Activated naive CD4-positive, alpha-beta T cell treated with anti-CD3 and anti-CD28 coated beads, Interleukin-2, amount 50 U/mL, for 72 hours (primary cell): ENCODE measurements at places on chromosomes 5 and 9.

GRCh38 chr9:123863164-123863855 lies 66.6 kb downstream of the DENND1A start:
- no peak for DNase-seq

GRCh38 chr5:8340739-8341344 lies 471.9 kb downstream of the MTRR start:
- DNase-seq, result no peak

DNA sequence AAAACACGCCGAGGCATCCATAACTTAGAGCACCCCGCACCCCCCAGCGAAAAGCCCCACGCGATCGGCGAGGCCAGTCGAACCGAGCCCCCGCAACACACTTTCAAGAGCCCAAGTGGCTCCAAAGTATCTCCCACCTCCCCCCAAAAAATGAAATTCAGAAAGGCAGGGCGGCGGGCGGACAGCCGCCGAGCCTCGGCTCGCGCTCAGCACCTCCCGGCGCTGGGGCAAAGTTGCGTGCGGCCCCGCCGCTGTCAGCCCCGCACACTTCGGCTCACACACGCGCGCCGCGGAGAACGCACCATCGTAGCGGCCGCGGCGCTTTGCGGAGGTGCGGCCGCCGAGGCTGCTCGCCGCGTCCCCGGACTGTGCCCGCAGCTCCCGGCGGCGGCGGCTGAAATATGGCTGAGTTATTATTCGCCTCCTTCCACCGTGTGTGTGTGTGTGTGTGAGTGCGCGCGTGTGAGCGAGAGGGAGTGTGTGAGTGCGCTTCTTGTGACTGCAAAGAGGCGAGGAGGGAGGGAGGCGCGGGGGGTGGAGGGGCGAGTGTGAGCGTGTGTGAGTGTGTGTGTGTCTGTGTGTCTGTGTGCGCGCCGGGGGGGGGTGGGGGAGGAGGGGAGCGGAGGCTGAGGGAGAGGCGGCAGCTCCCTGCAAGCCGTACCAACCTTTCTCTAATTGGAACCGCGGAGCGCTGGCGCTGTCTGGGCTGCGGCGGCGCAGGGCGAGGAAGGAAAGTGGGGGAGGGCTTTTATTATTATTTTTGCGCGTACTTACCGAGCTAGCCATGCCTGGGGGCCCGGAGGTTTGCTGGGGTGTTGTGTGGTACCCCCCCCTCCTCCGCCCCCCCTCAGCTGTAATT lies 599 bp downstream of the MLLT3 start:
- DNase-seq, result peak; percentile 47

- DNase-seq, result no peak
Observed at GRCh38 chr5:117337064-117337749, 762.6 kb upstream of the SEMA6A start.

DNA sequence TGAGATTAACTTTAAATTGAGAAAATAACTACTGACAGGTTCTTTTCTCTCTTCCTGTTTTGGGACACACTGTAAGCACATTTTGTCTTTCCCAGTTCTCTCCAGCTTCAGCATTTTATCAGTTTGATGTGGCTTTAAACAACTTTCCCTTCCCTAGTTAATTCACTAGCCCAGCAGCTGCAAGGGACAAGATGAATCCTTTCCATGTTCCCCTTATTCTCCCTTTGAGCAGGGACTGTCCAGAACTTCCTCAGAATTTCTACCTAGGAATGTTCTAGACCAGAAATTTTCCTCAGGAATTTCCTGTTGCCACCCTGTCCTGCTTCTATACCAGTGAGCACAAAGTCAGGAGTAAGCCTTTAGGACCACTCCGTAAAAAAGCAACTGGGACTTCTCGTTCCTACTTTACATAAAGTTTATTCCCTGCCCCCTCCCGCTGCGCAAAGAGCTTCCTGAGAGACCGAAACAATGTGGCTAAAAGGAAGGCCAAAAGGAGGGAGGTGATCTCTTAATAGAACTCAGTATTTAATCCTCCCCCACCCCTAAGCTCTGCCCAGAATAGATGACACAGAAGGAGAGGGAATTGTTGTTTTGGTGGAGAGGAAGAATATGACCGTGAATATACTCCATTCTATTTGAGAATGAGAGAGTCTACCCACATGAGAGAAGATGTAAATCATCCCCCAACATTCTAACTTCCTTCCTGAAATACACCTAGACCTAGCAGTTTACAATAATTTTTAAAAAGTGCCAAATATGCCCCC lies 61.9 kb downstream of the GLIS3 start:
- no peak for DNase-seq

DNA sequence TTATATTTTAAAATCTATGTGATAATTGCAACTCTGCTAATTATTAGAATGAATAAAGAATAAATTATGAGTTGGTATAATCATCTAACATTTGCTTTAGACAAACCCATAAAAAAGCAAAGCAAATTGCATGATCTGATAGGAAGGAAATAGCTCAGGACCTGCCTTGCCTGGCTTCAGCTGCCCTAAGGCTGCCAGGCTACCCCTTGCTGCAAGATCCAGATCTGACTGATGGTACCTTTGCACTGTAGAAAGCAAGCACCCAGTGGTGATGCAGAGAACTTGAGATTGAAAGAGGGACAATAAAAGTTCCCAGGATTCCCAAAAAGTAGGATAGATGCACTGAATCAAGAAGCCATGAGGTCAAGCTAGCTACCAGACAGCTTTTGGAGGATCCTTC lies 100.9 kb upstream of the FSTL4 start:
- DNase-seq, result no peak

DNA sequence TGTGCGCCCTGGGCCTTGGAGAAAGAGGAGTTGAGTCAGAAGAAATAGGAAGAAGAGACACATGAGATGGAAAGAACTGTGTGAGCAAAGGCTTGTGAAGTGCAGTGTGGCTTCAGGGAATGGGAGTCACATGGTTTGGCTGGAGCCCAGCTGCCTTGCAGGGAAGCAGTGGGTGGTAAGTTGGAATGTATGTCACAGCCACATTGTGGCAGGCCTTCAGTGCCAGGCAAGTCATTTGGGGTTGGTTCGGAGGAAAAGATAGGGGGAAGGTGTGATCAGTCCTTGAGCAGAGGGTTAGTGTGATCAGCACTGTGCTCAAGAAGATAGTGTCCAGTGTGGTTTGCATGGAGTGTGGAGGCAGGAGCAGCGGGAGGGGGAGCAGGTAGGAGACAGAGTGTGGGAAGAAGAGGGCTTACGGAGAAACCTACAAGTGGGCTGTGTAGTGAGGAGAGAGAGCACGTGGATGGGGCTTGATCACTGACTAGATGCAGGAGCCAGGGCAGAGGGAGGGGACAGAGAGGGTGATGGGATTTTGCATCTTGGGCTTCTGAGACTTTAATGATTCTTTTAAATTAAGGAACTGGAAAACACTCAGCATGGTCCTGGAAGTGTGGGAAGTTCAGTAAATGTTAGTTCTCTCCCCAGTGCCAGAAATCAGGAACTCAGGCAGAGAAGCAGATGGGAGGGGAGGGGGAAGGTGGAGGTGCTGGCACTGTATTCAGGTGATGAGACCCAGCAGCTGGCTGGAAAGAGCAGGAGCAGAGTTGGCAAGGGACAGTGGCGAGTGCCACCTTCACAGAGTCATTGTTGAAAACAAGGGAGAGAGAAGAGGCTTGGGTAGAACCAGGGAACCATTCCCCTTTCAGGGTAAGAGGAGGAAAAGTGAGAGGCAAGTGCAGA lies 46.6 kb downstream of the ARHGAP26 start:
- no peak for DNase-seq

GRCh38 chr9:123749580-123750202 lies 180.2 kb downstream of the DENND1A start:
- DNase-seq, result no peak

DNA sequence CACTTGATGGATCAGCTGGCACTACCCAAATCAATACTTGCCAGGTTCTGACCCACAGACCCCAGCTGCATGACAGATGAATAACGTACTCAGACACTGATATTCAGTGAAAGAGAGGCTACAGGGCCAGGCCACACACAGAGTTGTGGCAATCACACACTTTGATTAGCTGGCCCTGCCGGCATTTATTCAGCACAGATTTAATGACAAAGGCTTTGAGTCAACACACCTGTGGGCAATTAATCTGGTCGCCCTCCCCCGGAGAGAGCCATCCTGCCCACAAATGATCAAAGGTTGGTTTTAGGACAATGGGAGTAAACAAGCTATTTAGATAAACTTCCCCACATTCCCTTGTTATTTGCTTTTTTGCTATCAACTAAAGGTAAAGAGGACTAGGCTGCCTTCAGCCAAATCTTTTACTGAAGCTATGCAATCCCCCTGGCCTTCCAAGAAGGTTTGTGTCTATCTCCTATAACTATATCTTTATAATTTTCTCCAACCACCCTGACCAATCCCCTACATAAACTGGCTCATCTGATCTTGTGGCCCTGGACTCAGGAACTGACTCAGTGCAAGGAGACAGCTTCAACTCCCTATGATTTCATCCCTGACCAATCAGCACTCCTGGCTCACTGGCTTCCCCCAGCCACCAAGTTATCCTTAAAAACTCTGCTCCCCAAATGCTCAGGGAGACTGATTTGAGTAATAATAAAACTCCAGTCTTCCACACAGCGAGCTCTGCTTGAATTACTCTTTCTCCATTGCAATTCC lies 12.7 kb upstream of the TRIM32 start:
- no peak for DNase-seq

GRCh38 chr9:132543960-132544359 lies 38.4 kb upstream of the BARHL1 start:
- DNase-seq, result no peak

DNA sequence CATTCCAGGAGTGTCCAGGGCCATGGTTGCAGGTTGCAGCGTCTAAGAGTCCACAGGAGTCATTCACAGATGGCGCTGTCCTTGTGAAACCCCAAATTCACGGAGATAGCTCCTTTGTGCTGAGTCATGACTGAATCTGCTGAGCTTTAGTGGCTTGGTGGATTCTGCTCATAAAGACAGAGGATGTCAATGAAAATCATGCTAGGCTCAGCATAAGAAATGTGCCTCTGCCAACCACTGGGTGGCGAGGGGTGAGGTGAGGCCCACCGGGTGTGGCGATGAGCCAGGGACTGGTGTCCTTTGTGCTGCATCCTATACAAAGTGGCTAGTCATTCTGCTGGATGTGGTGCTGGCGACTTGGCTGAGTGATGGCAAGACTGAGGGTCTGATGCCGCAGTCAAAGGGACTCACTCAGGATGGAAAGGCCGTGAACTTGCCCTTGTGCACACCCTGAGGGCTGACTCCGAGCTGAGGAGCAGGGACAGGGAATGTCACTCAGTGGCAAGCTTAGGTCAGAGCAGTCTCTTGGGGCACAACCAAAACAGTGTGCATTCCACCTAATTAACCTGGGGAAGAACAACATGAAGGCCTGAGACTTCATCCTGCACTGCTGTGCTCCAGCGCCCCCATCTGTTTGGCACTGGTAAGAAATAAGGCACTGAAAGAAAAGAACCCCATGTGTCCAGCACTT lies 71.5 kb downstream of the DAP start:
- DNase-seq, result no peak

GRCh38 chr5:94691949-94692348 lies 73.5 kb downstream of the SLF1 start:
- DNase-seq, result no peak

GRCh38 chr5:27124590-27124989 lies 86.2 kb upstream of the CDH9 start:
- DNase-seq, result no peak

- no peak for DNase-seq
Observed at GRCh38 chr5:143086908-143087637, 316.4 kb downstream of the NR3C1 start.

DNA sequence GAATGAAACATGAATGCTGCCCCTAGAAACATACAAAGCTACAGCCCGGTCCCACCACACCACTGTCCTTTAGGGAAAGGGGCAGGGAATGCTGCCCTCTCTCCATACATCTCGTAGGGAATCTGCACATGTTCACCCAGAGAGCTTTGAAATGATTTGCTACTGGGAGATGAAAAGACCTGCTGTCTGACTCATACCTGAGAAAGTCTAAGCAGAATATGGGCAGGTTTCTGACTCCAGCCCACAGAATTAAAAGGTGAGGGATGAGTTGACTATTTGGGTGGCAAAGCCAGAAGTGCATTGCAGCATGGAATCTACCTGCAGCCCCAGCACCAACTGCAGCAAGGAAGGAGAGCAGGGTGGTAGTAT lies 297.9 kb downstream of the TLE1 start:
- DNase-seq, result no peak

GRCh38 chr5:172274951-172275753 lies 8.4 kb downstream of the UBTD2 start:
- DNase-seq, result peak; percentile 49

GRCh38 chr9:109886617-109887016 lies 106.6 kb downstream of the PALM2AKAP2 start:
- DNase-seq, result no peak

- DNase-seq, result no peak
Observed at GRCh38 chr5:33892620-33893137, 889 bp upstream of the ADAMTS12 start.

GRCh38 chr5:33332804-33333203 lies 108.0 kb upstream of the TARS1 start:
- no peak for DNase-seq

GRCh38 chr5:90882448-90882847 lies 323.9 kb downstream of the ADGRV1 start:
- no peak for DNase-seq

- peak; percentile 31 for DNase-seq
Observed at GRCh38 chr5:156815988-156816599, 34.0 kb upstream of the PPP1R2B start.

- DNase-seq, result no peak
Observed at GRCh38 chr9:129339539-129340157, 161.6 kb upstream of the IER5L start.

- no peak for DNase-seq
Observed at GRCh38 chr5:102537011-102537410, 38.2 kb upstream of the SLCO6A1 start.

DNA sequence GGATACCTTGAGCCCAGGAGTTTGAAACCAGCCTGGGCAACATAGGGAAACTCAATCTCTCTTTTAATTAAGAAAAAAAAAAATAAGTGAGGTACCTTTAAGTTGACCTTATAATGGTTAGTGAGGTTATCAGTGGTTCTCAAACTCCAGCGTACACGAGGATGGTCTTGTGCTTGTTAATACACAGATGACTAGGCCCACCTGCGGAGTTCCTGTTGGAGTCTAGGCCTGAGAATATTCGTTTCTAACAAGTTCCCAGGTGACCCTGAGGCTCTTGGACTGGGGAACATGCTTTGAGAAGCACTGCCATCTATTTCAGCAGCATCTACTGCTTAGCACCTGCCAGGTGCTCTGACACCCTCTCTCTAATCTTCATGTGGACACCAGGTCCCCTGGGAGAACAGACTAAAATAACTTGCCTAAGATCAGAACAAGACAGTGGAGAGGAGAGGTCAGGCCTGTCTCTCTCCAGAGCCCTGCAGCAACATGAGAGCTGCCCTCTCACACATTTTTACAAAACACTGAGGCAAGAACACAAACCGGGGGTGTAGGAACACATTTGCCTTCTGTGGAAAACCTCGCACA lies 24.6 kb downstream of the TLE1 start:
- DNase-seq, result no peak

GRCh38 chr5:148858106-148858505 lies 31.7 kb downstream of the ADRB2 start:
- no peak for DNase-seq
